IPS DF 19.7 (cell line): ENCODE measurements at places on chromosomes 5 and 9.

DNA sequence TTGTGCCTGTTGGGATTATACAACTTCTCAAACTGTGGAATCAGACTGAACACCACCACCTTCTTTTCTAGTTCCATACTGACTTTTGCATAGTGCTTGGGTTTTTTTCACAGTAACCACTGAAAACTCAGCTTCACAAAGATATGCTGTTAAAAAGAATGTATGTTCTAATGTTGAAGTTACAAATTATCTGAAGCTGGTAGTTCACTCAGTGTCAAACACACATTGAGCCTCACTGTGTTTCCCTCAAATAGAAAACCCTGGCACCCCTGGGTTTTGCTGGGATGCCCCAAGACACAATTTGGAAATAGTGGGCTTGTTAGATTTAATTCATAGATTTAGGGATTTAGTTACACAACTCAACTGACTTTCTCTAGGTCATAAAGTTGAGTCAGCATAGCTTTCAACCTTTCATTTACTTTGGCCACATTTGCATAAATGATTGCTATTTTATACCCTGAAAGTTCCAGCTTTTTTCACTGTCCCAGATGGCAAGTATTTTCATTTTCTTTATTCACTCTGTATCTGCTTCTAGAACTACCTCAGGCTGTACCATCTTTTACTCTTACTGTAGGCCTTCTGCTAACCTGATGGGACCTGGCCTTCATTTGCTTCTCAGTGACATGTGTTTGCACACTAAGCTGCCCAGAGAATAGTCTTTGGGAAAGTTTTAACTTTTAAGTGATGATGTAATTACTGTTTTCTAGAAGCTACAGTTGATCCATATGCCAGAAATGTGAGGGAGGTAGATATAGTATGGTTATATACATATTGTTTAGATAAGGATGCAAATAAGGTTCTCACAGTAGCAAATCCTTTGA lies 115.1 kb downstream of the CDC42SE2 start:
- DNase-seq: no peak

DNA sequence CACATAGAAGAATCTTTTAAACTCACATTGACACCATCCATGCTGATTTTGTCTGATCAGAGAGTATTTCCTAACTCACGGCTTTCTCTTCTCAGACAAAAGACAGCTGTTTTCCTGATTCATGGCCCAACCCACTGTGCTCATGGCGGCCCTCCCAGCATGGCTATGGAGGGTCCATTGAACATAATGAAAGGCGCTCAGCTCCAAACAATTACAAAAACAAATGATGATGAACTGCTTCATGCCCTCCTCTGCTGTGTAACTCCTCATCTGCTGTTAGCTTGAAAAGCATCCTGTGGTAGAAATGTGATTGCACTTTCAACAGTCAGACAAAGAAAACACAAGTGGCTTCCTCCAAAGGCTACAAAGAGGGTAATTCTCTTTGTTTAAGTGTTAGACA lies 673.8 kb downstream of the PRELID2 start:
- DNase-seq: no peak

GRCh38 chr9:109477258-109478050 lies 20.7 kb downstream of the PTPN3 start:
- DNase-seq: no peak

DNA sequence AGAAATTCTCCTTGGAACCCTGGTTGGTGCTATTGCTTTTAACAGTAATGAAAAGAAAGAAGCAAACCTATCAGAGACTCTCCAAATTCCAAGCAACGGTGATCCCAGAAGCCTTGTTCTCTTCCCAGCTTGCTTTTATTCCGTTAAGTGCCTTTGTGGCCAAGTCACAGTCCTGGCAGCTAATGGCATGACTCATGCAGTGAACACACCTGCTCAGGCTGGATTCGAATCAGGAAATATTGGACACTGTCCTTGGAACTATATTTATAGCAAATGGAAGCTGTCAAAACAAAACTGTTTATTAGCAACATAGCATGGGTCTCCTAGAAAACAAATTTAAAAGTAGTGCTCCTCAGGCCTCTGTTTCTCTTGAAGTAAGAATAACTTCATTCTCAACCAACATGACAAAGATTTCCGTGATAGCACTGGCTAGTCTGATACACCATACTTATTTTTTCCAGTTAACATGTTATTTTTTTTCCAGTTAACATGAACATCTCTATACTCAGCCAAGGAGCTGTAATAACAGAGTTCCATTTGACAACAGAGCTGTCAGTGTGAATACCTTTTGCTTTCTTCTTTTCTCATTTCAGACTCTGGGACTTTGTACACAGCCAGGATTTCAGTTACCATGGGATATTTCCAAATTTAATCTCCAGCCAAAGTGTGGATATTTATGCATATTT lies 502.4 kb downstream of the GADD45G start:
- no peak for DNase-seq

DNA sequence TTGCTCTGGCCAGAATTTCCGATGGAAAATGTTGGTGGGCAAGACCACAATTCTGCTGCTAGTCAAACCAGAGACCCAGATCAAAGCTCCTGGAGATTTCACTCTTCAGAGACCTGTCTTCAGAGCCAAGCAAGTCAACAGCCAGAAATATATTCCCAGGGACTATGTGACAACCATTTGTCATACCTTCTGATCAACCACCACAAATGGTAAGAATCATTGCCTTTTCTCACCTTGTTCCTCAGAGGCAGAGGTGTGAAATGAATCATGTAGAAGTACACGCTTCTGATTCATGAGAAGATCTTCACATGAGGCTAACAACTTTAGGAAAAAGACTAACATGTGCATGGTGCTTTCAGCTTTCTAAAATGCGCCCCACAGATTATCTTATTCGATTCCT lies 53.5 kb downstream of the SUSD1 start:
- DNase-seq: no peak

GRCh38 chr9:96567203-96567700 lies 52.4 kb downstream of the CDC14B start:
- no peak for DNase-seq

DNA sequence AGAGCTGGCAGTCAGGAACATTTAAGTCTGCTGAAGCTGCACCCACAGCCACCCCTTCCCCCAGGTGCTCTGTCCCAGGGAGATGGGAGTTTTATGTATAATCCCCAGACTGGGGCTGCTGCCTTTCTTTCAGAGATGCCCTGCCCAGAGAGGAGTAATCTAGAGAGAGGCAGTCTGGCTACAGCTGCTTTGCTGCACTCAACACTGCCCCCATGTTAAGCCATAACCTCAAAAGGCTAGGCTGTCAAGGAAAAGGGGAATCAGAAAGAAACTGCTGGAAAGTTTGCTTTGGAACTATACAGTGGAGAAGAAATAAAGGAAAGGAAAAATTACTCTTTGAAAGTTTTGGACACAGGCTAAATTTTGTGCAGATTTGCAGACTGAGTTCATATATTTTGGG lies 127.2 kb downstream of the MACIR start:
- DNase-seq: no peak

GRCh38 chr5:148808864-148809642 lies 17.4 kb upstream of the ADRB2 start:
- DNase-seq: no peak

- no peak for DNase-seq
Observed at GRCh38 chr9:13942695-13943094, 371.2 kb downstream of the NFIB start.

GRCh38 chr9:77594963-77595362 lies 53.2 kb downstream of the GNA14 start:
- no peak for DNase-seq

- DNase-seq: no peak
Observed at GRCh38 chr9:4583001-4583400, 79.1 kb upstream of the PLPP6 start.

DNA sequence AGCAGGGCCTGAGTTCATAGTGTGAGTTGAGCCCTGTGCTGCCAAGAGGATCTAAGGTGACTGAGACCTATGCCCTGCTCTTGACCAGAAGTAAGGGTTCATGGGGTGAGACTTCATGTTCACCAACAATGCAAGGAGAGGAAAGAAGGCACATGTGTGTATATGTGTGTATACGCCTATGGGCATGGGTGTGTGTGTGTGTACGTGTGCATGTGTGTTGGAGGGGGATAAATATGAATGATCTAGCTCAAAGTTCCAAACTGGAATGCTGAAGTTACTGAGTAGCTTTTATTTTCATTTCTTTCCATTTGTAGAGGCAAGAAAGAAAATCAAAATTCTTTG lies 25.6 kb upstream of the HAND1 start:
- no peak for DNase-seq

GRCh38 chr5:174910245-174910737 lies 185.9 kb downstream of the MSX2 start:
- no peak for DNase-seq

DNA sequence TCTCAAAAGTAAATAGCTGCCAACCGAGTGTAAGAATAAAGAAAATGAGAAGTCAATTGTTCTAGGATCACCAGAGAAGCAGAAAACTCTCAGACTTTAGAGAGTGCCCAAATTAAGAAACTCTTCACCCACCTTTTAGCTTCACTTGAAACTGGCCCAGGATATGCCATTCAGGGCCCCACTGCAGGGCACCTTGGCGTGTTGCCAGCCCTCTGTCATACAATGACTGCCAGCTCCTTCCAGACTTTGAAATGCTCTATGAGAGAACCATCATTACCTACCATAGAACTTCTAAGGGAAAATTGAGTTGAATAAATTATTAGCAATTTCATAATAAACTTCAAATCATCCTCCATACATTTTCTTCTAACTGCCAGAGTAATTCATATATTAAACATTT lies 240.5 kb downstream of the CETN3 start:
- no peak for DNase-seq

DNA sequence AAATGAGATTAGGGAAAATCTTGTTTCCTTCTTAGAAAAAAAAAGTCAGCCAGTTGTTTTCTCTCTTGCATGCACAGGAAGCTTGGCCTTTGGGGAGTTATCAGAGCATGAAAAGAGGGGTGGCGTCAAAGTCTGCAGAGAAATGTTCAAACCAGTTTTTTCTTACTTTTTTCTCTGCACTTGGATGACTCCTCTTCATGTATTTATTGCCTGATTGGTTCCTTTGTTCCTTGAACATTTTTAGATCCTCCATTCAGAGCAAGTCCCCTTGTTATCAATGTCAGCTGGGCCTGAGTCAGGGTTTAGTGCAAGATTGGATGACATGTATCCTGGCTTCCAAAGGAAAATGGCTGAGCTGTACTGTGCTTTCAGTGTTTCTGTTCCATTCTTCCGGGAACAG lies 392.6 kb upstream of the BRINP1 start:
- no peak for DNase-seq

GRCh38 chr9:133583586-133583985 lies 25.6 kb downstream of the FAM163B start:
- no peak for DNase-seq
